Tibial nerve (tissue), 4 donors: ENCODE measurements at places on chromosomes 12 and 14. TPM values are rescaled to one million over a fixed set of nuclear protein-coding genes. Genes with fewer than 3 reads are reported as not detected.

DNA sequence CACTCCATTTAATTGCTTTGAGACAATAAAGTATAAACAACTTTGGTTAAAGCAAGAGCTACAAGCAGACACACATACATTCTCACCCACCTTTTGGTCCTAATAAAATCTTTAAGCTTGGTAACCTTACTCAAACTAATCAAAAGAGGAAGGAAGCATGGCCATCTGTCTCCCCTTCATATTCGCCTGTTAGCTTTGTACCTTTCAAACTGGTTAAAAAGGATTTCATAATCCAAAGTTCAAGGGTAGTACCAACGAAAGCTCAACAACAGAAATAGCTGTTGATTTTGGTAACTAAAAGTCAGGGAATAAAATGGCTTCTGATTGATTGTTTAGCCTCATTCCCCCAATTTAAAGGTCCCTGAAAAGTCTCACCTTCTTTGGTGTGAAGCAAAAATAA, 456.9 kb downstream of the BCAT1 start:
- no peak for DNase-seq

DNA sequence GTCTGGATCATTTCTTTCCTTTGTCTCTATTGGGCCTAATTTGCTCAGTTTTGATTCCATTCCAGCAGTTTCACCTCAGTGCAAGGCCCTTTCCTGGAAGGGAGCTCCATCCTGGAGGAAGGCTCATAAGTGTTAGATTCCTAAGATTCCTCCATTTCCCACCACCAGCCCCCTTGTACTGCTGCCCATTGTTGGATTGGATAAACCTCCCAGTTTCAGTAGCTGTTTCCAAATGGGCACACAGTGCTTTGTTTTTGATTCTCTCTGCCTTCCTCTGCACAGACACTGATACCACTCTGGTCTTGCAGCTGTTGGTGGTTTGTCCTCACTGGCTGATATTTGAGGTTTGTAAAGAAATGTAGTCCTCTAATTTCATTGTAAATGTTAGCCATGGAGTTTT, 158.9 kb downstream of the SLC15A5 start:
- no peak for DNase-seq

KRT79 gene
- total RNA-seq, result not detected

DNA sequence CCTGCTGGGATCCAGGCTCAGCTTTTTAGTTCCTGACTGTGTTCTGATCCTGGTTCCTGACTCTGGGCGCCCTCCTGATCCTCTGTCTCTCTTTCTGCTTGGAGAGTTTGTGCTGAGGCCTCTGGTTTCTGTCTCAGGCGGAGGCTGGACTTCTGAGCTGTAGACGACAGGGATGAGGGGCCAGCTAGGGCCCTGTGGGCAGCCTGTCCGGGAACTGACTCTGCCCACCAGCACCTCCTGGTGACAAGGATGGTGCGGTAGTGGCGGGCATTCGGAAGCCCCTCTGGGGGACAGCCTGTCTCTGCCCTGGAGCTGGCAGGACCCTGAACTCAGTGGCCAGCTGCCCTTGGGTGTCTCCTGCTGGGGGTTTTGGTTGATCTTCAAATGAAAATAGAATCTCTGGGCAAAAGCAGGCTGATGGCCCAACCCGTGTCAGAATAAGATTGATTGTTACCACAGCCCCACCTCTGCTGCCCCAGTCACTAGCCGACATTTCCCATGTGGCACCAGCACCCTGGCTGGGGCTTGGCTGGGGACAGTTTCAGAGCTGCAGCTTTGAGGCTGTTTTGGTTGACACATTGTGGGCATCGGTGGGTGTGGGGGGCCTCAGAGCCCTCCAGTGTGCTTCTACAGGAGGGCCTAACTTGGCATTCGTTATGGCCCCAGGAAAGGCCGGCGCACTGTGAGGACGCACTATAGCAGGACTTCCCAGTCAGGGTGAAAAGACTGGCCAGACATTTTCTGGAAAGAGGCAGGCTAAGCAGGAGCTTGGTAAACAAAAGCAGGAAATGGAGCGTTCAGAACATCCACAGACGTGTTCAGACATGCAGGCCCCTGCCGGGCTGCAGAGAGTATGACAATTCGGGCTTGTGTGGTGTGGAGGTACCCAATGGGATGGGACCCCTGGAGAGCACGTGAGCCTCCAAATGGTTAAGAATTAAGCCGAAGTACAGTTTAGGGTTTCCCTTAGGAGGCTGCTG, 16.2 kb downstream of the KRT80 start:
- no peak for DNase-seq

DNA sequence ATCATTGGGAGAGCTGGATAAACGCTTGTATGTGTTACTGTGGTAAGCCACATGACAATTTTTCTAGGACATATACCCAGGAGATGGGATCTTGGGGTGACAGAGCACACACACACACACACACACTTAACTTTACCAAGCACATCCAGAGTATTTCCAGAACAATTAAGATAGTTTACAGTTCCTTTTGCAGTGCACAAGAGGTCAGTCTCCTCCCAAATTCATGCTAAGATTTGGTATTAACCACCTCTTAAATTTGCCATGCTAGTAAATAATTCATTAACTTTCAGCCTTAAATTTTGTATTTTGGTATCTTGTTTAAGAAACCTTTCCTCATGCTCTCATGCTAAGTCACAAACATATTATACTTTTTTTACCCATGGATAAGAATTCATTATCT, 33.9 kb upstream of the LIMA1 start:
- no peak for DNase-seq

- no peak for DNase-seq
Measured at GRCh38 chr14:102493585-102493984, 16.0 kb downstream of the ANKRD9 start.

DNA sequence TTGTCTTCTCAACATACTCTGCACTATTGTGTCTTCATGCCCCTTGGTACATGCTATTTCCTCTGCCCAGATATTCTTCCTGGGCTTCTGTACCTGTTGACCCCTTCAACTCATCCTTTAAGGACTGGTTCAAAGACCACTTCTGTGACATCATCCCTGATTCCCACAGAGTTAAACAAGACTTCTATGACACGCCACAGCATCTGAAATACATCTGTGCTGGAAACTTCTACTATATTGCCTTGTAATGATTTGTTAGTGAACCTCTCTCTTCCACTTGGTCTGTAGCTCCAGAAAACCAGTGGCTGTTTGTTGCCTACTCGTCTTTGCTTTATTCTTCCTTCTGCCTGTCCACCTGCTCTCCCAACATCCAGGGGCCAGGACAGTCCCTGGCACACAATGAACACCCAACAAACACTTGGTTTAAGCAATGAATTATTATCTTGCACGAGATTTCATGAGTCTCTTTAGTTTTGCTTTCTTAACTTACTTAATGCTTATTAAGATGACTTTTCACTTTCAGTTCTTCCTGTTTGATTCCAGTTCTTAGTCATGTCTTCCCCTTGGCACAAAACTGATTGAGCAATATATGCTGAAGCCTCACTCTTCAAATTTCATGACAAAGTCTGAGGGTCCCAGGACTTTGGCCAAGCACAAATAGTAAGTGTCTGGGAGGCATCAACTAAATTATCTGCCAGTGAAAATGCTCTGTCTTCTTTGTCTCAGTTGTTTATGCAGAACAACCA, 485.9 kb downstream of the APAF1 start:
- DNase-seq, result no peak

- no peak for DNase-seq
Measured at GRCh38 chr12:118259079-118259478, 113.6 kb downstream of the TAOK3 start.

- no peak for DNase-seq
Measured at GRCh38 chr14:59679872-59680271, 103.3 kb upstream of the CCDC175 start.

GRCh38 chr14:68707482-68707881, 85.4 kb downstream of the ZFP36L1 start:
- DNase-seq, result no peak

- DNase-seq, result no peak
Measured at GRCh38 chr12:63064080-63064479, 86.9 kb downstream of the AVPR1A start.

PLEKHD1 gene
- not detected for total RNA-seq

NPFF gene
- total RNA-seq, result not detected

GRCh38 chr14:99991331-99991730, 73.9 kb upstream of the EVL start:
- DNase-seq, result no peak

ASPG gene
- total RNA-seq, result 2.5 TPM

- DNase-seq, result no peak
Measured at GRCh38 chr12:70823182-70823976, 97.2 kb downstream of the PTPRR start.

DNA sequence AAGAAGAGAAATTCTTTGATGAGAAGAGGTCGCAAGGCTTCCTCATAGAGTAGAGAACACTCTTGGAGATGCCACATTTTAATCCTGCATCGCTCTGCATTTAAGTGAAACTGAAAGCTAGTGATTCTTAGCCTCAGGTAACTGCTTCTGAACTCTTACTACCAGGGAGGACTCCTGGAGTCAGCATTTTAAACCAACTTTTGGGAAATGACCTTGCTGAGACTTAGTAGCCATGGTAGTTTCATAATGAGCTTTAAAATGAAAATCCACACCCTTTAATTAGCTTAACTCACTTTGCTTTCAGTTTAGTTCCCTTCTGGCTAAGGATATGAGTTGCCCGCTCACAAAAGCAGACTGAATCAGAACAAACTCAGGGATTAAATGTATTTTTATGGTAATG, 80.3 kb downstream of the SYNE2 start:
- DNase-seq, result no peak

GRCh38 chr14:81153187-81153586, 67.6 kb downstream of the GTF2A1 start:
- no peak for DNase-seq

DNA sequence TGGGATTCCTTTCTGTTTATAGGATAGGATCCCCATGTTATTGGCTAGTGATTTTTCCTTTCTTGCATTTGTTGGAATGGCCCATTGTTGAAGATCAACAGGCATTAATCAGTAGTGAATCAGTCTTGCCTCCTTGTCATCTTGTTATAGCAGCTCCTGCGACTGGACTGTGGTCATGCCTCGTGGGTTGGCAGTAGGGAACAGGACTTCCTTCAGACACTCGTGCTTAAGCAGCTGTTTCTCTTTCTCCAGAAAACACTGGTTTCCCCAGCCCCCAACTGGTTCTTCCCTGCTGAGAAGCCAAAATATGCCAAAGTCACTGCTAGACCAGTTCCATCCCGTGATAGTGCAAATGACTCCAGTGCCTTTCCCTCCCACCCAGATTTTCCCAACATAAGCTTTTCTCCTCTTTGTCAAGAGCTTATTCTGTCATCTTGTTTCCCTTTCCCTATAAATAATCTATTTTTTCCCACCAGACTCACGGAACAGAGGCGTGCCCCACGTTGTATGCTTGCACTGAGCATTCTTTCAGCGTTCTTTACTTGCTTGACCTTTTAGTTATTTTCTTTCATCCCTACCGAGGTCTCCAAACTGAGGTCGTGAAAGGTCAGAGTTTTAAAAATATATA, 83.5 kb downstream of the SAMD4A start:
- peak; percentile 33 for DNase-seq

DNA sequence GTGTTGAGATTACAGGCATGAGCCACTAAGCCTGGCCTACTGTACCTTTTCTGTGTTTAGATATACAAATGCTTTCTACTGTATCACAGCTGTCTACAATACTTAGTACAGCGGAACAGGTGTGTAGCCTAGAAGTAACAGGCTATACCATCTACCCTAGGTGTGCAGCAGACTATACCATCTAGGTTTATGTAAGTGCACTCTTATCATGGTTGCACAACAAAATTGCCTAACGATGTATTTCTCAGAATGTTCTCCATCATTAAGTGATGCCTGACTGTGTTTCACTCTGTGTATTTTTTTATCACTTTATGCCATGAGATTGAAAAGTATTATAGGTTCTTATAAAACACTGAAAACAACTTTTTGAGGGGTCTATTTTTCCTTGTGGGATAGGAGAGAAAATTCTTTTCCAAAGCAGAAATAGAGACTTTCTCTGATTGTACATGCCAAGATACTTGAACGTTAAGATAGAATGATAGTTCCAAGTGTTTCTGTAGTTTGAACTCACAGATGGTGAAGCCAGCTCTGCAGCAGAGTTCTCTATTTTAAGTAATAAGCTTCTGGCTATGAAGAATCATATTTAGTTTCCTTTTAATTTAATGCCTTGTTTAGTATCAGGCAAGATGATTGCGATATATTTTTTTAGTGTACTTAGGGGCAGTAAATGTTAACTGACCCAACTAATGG, 17.0 kb downstream of the TMPRSS12 start:
- no peak for DNase-seq

- DNase-seq, result no peak
Measured at GRCh38 chr12:49489720-49490119, 49.1 kb upstream of the KCNH3 start.

SLC6A15 gene
- total RNA-seq, result 0.84 TPM

DNA sequence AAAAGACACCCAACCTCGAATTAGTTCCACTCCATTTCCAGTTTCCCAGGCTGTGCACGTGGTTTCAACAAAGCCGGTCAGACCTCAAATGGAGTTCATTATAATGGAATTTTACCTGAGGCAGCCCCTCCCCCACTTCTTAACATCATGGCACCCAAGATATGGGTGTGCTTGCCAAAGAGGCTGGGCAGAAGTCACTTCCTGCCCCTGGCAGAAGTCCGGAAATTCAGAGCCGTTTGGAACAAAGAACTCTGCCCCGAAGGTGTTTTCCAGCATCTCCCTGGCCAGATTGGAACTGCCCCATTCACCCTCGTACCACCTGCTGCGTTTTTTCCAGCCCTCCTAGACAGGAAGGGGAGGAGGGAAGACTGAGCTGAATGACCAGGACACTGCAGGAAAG, 8.2 kb downstream of the VDR start:
- DNase-seq, result no peak

GRCh38 chr14:52563120-52563519, 10.5 kb downstream of the GPR137C start:
- DNase-seq, result no peak

DNA sequence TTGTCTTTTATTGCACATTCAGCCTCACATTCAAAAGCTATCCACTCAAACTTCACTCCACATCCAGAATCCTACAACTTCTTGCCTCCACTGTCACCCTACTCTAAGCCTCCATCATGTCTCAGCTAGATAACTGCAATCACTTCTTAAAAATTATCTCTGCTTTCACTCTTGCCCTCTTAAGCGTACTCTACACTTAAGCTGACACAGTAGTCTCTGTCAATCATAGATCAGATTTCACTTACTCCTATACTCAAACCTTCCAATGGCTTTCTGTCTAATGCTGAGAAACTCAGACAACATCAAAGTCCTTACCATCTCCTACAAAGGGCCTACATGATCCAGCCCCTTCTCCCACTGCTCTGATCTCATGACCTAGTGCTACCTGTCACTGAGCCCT, 304.1 kb downstream of the ITPR2 start:
- DNase-seq, result no peak

- no peak for DNase-seq
Measured at GRCh38 chr14:85401384-85401783, 128.6 kb upstream of the FLRT2 start.

DNA sequence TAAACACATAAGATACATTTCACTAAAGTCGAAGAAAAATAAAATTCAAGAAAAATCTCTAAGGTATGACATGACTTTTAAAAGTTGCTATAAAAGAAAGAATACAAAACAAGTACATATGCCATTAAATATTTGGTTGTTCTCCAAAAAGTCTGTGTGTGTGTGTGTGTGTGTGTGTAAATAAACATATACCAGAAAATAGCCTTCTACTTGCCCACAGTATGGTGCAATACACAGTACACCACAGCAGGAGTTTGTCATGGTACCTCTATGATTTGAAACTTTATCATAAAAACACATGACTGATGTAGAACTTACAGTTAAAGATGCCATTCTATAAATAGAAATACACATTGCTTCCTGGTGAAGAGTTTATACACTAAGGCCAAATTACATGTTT, 692.7 kb upstream of the MGAT4C start:
- no peak for DNase-seq

- no peak for DNase-seq
Measured at GRCh38 chr12:76777765-76778216, 13.9 kb downstream of the ZDHHC17 start.
